ENCODE measurements at places on chromosomes 2 and 18.
A peak's percentile ranks its signal among the peaks of the same experiment; 100 is the strongest.

DNA sequence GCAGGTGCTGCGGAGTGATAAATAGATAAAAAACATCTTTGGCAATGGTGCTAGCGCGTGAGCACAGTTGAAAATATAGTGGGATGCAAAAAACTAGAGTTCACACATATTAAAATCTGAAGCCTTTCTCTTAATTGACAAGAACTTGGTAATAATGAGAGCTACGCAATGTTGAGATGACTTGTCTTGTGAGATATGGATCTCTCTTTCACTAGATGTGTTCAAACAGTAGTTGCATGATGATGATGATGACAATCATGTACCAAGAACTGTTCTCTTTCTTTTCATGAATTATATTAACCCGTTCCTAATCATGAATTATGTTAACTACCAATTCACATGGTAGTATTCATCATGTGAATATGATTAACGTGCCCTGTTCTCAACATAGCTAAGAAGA is 81.1 kb downstream of the DYNAP start:
- DNase-seq: no peak

- peak; percentile 68 for DNase-seq
Observed at GRCh38 chr2:196376984-196377877, 205.9 kb upstream of the STK17B start.

GRCh38 chr2:85012855-85013254 is 41.9 kb downstream of the KCMF1 start:
- peak; percentile 75 for DNase-seq

DNA sequence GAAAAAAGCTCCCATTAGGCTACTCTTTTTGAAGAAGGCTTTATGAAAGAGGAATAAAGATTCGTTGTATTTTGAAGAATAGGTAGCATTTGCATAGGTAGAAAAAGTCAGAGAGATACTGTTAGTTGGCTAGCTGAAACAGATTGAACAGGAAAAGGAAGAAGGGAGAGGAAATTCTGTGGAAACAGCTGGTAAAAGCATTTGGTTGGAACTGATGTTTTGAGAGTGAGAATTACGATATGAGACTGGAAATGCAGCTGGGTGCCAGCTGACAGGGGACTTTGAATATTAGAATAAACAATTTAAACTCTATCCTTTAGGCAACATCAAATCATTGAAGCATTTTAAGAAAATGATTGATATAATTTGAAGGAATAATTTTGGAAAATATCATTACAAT is 96.7 kb upstream of the CNTNAP5 start:
- DNase-seq: no peak

GRCh38 chr2:204669382-204669781 is 124.1 kb downstream of the PARD3B start:
- no peak for DNase-seq

DNA sequence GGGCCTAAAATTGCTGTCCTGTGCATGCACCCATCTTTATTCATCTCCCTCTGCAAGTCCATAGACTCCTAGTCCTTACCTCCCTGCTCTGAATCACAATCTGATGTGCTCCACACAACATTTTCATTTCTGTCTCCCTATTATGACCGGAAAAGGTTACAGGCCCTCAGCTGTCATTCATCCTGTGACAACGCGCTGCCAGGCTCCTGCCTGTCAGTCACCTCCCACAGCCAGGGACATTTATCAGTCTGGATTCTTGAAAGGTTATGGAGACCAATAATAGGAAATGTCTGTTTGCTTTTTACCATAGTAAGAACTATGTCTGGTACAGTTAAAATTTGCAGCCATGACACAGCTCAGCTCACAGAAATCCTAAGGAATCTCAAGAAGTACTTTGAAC is 197.1 kb downstream of the RDH14 start:
- no peak for DNase-seq

DNA sequence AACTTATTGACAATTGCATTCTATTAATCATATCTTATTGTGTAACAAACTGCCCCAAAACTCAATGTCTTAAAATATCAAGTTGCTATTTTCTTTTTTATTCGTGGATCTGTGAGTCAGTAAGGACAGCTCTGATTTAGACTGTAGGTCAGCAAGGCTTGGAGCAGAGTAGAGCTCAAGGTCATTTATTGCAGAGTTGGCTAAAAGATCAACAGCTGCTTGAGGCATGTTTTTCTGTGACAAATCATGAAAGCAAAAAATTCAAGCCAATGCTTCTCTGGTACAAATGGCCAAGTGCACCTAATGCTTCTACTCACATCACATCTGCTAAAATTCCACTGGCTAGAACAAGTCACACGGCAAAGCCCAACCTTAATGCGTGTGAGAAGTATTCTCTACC is 497.7 kb upstream of the LRATD1 start:
- no peak for DNase-seq

DNA sequence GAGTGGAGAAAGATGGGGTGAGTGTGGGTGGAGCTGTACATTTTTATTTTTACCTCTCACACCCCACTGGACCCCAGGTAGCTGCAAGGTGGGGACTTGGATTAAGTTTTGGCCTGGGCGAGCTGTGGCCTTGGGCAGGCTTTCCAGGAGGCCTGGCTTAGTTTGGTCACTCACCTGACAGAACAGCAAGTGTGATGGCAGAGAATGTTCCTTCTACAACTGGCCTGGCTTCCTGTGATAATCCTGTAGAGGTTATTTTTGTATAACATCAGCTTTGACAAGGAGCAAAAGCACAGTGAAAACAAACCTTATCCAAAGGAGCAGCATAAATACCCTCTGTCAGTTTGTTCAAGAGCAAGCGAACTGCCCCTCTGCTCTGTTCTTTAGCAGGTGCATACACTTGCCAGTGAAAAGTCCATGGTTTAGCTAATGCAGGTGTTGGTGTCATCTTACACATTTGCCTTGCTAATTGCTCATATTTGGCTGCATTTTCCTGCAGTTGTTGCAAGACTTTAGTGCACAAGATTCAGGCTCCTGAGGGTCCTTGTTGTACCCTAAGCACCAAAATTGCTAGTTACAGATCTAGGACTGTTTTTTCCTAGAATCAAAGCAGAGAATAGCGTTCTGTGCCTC is 6.3 kb downstream of the THNSL2 start:
- no peak for DNase-seq

GRCh38 chr2:150856596-150857281 is 369.3 kb upstream of the RND3 start:
- DNase-seq: no peak

DNA sequence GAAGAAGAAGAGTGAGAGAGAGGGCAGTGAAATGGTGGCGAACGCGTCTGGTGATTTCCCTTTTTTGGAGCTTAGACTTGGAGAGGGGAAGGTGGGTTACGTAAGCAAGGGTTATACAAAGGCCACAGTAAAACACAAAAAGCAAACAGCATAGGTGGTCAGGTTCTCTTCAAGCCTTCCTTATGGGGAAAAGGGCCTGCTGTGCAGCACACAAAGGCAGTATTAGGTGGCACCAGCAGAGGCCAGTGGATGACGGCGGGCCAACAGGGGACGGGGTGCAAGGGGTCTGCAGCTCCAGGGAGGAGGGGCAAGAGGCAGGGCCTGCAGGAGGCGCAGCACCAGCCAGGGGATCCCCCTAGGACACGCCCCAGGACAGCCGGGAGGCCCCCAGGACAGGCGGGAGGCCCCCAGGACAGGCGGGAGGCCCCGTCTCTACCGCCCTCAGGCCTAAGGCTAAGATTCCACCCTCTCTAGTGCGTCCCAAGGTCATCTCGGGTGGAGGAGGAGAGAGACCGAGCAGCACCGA is 32.6 kb upstream of the NPC1 start:
- peak; percentile 76 for DNase-seq

GRCh38 chr2:16318051-16318450 is 347.6 kb downstream of the CYRIA start:
- DNase-seq: no peak

DNA sequence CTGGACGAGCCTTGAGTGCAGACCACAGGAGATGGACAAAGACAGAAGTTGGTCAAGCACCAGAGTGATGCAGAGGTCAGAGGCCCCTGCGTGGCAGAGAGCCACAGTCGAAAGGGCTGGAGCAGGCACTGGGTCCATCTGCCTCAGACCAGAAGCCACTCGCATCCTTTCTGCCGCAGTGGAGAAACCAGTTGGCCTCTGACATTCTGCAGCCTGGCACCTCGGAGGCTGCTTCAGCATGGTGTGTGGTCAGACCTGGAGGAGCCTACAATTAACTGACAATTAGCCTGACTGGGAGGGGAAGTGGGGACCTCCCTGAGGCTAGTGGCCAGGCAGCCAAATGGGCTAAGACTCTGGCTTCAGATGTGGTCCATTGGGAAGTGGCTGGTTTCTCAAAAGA is 111.1 kb downstream of the SGPP2 start:
- DNase-seq: no peak

GRCh38 chr2:126912201-126912600 is 13.5 kb downstream of the TEX51 start:
- DNase-seq: no peak

DNA sequence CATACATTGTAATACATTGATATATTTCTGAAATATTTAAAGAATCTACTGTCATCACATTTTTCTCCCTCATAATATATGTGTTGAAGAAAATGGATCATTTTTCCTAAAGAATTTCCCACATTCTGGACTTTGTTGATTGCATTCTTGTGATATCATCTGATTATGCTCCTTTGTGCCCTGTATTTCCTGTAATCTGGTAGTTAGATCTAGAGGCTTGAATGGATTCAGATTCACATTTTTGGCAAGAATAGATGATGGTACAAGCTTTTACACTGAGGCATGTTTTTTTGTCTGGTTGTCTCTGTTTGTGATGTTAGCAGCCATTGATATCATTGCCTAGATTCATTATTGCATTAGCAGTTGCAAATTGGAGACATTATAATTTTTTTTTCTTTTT is 13.4 kb downstream of the UBXN2A start:
- DNase-seq: no peak

- DNase-seq: no peak
Observed at GRCh38 chr2:114156366-114157056, 266.6 kb downstream of the ACTR3 start.

- no peak for DNase-seq
Observed at GRCh38 chr2:72155737-72156136, 8.1 kb upstream of the CYP26B1 start.

DNA sequence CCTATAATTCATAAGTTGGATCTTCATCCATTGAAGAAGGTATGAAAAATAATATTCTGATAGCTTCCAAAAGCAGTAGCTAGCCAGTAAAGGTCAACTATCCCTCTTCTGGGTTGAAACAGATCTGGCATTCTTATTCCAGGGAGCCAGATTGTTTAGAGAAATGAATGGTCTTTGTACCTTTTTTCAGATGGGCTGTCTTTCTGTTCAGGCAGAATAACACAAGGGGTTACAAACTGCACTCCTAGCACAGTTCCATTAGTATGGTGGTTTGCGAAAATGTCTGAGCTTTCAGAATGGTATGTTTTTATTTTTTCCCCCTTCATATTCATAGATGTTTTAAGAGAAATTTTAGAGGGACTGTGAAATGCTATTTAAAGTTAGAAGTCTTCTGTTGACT is 47.5 kb upstream of the TMEM178A start:
- no peak for DNase-seq

- DNase-seq: peak; percentile 16
Observed at GRCh38 chr2:54000524-54000923, 29.7 kb upstream of the PSME4 start.

DNA sequence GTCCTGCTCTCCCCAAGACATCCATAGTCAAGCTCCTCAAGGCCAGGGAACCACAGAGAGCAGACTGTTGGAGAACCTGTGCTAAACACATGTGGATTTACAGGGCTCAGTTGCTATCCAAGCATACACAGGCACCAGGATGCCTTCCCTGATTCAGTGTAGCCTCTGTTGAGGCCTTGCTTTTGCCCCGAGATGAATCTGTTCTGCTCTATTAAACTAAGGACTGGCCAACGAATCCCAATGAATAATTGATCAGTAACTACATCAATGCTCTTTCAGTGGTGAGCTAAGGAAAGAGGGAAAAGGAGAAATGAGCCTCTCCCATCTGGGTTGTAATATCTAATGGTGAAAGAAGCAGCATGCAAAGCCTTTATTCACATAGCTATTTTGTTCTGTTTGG is 58.7 kb upstream of the SPTBN1 start:
- no peak for DNase-seq

GRCh38 chr2:236610991-236611821 is 41.6 kb downstream of the ACKR3 start:
- no peak for DNase-seq

GRCh38 chr2:83594241-83595120 is 864.6 kb downstream of the SUCLG1 start:
- DNase-seq: no peak

DNA sequence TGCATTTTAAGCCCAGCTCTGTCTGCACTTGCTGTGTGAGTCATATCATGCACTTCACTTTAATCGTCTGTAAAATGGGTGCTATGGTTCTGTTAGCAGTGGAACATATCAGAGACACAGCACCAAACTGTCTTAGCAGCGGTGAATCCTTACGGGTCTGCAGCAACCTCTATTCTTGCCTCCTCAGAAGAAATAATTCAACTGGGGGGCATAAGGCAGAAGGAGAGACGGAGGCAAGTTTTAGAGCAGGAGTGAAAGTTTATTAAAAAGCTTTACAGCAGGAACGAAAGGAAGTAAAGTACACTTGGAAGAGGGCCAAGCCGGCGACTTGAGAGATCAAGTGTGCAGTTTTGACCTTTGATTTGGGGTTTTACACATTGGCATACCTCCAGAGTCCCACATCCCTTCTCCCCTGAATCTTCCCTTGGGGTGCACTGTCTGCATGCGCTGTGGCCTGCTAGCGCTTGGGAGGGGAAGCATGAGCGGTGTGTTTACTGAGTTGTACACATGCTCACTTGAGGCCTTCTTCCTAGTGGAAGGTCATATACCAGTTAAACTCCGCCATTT is 109.8 kb downstream of the DDX1 start:
- DNase-seq: no peak

DNA sequence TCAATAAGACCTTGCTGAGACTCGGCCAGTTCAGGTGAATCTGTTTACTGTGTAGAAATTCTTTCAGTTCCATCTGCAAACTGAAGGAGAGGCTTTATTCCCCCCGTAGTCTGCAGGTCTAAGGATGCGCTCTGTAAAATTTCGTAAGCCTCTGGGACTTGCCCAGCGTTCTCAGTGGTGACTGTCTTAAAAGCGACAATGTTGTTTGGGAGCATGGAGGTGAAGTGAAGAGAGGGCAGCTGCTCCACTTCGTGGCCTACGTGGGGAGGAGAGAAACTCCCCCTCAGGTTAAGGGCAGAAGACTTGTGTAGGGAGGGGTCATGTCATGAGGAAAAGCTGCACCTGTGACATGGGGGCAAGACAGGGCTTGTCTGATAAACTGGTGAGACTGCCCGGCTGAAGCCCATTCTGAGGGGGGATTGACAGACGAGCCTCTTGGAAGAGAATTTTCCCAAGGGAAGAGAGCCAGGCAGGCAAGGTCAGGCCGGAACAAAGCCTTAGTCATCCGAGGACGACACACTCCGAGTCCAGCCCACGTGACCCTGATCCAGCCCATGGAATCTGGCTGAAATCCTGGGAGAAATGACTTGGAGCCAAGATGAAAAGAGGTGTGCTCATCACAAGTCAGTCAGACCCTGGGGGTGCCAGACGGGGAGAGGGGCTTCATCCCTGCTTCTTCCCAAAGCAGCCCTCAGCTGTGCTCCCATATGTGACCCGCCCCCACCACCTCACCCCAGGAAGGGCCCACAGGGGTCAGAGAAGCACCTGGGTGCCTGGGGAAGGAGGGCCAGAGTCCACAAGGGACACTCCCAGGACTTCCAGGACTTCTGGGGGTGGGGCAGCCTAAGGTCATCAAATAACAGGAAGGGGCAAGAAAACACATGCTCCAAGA is 88.5 kb upstream of the SH3BP4 start:
- no peak for DNase-seq
